Left forelimb (tissue), 1 donor: ENCODE measurements at places on chromosomes 3 and 15.

GRCh38 chr3:67521053-67521646 lies 133.3 kb downstream of the SUCLG2 start:
- no peak for DNase-seq

- no peak for DNase-seq
These were observed 112.2 kb downstream of the CHL1 start for GRCh38 chr3:308597-309321.

DNA sequence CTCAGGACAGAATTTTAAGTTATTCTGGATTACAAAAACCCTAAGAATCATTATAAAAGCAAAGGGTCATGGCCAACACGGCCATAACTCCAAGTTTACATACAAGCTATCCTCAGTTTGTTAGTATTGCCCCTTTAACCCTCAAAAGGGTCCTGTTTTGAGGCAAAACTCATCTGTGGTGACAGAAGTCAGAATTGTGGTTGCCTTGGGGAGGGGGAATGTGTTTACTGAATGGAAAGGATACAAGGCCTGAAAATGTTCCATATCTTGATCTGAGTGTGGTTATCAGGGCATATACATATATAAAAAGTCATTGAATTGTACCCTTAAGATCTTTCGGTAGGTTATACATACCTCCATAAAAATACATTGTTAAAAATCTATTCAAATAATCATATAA lies 2.1 kb downstream of the SFMBT1 start:
- DNase-seq, result no peak

DNA sequence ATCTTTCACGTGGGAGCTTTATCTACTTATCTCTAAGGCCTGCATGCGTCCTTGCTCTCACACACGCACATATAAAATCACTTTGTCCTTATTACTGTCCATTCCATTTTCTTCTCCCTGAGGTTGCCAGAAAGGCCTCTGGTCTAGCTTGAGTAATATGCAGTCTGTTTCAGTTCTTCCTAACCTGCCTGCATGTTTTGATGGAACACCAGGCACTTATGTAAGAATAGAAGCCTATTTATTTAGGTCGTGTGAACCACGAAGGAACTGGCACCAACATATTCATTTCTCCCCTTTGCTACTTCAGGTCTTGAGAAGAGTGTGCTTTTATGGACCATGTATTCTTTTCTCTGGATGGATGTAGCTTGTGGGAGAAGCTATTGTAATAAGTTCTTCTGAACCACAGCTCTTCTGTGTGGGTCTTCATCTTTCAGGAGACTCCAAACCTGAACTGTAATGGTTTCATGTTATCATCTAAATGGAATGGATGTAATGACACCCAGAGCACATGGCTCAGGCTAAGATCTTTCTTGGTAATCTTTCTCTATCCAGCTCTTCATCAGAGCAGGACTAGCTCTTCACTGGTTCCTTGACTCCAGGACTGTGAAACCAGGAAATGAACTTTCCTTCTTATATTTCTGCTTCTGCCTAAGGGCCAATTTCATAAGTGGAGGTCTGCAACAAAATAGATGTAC lies 53.8 kb downstream of the UBE2E2 start:
- no peak for DNase-seq

GRCh38 chr3:158732856-158733200 lies 571 bp upstream of the RARRES1 start:
- DNase-seq, result no peak

DNA sequence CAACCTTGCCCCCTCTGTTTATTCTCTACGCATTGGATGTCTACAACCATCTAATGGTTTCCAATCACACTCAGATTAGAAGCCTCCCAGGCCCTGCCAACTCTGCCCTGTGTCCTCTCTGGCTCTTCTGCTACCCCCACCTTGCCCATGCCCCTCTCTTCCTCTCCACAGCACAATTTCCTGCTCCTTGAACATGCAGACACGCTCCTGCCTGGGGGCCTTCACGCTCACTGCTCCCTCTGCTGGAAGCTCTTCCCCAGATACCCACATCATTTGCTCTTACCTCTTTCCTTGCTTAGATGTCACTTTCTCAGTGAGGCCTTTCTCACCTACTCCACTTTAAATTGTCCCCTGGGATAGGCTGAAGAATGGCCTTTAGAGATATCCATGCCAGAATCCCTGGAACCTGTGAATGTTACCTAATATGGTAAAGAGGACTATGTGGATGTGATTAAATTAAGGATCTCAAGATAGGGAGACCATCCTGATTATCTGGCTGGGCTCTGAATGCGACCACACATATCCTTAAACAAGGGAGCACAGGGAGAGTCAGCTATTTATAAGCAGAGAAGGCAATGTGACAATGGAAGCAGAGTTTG lies 9.9 kb downstream of the KY start:
- no peak for DNase-seq

DNA sequence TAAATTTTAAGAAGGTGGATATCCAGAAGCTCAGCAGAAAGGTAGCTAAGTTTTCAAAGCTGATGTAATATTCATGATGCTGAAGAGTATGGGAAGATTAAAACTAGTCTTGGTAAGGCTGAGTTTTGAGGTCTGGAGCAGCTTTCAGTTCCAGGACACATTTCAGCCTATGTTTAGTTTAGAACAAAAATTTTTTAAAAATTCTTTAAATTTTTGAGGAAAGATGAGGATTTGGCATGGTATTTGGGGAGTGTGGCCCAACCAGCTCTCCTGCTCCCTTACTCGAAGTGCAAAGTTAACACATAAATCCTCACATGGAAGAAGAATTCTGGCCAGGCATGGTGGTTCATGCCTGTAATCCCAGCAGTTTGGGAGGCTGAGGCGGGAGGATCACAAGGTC lies 1039.1 kb downstream of the NAALADL2 start:
- no peak for DNase-seq

DNA sequence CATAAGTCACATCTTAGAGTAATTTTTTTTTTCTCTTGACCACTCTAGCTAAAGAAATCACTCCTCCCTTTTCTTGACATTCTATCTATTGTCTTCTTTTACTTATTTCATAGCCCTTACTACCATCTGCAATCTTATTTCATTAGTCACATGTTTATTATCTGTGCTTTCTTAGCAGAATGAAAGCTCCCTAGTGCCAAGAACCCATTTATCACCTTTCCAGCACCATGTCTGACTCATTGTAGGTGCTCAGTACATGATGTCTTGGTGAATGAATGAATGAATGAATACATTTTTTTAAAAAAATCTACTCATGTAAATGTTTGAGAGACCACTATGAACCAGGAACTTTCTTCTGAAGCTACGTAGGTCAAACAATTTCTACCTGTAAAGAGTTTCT lies 157.2 kb downstream of the CADPS start:
- no peak for DNase-seq

DNA sequence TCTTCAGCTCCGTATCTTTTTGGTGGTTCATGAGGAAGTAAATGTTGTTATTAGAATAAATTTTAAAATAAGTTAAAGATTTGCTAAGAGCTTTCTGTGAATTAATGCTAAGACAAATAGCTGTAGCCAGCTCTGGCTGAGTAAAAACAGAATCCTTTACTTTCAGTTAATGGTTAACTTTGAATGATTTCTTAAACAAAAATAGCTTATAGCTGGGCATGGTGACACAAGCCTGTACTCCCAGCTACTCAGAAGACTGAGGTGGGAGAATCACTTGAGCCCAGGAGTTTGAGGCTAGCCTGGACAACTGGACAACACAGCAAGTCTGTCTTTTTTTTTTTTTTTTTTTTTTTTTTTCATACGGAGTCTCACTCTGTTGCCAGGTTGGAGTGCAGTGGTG lies 25.0 kb downstream of the TCAIM start:
- no peak for DNase-seq

- DNase-seq, result no peak
These were observed 25.2 kb downstream of the EOMES start for GRCh38 chr3:27696906-27697305.

GRCh38 chr15:49331951-49332350 lies 91.1 kb upstream of the FGF7 start:
- no peak for DNase-seq

DNA sequence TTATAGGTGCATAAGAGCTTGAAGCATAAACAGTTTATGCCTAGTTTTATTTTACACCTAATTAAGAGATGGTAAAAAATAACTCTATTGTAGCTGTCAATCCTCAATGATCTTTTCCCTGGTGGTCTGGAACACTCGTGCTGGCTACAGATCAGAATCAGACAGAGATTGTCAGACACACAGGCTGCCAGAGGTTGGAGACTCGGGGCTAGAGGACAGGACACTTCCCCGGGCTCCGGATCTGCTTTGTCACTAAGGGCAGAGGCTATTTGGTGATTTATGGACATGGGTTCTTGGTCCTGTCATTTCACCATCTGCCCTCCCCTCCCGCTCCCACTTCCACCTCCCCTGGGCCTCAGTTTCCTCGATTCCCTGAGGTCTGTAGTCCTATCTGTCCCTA lies 16.5 kb upstream of the FAM174B start:
- DNase-seq, result no peak

- no peak for DNase-seq
These were observed 549.5 kb upstream of the GOLIM4 start for GRCh38 chr3:168645180-168645579.

DNA sequence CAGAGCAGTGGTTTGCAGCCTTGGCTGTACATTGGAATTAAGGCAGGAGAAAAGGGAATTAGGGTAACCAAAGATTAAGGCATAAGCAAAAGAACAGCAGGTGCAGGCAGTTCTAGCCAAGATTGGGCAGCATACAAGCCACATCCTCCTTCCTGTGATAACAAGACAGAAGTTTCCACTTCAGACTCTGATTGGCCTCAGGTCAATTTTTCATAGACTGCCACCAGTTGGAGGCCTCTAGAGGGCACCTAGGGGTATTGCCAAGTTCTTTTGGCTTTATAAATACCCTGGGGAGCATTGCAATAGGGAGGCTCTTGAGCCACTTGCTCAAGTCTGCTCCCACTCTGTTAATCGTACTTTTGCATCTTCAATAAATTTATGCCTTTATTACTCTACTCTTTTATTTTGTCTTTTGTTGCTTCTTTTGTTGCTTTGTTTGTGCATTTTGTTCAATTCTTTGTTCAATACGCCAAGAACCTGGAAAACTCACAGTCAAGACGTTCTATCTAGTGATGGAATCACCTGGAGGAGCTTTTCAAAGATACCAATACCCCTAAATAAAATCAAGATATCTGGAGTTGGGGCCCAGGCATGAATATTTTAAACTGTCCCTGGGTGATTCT lies 32.2 kb upstream of the FMN1 start:
- no peak for DNase-seq

- DNase-seq, result no peak
These were observed 86.5 kb downstream of the B3GNT5 start for GRCh38 chr3:183339461-183340086.

GRCh38 chr3:133945381-133946095 lies 49.9 kb upstream of the RAB6B start:
- DNase-seq, result peak; percentile 65

DNA sequence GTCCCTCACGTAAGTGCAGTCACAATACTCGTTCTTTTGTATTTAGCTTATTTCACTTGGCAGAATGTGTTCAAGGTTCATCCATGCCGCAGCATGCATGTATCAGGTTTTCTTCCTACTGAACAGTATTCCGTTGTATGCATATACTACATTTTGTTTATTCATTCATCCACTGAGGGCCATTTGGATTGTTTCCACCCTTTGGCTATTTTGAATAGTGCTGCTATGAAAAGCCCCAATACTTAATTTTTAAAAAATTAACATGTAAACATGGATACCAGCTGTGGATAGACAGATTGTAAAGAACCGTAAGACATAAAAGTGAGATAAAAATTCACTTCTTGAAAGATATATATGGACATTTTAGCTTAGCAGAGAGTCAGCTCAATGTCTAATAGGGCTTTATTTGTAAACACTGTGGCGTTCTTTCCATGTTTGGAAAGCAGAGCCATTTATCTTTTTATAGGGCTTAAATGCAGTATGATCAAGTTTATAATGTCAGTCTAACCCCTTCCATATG lies 115.9 kb downstream of the VPS8 start:
- DNase-seq, result no peak

- no peak for DNase-seq
These were observed at the start of gene TF for GRCh38 chr3:133745981-133746711. Gene TF (plus strand): TSS chr3:133746393. CDS start chr3:133746441, 48 bp downstream.

GRCh38 chr3:24428481-24428880 lies 66.2 kb downstream of the THRB start:
- DNase-seq, result no peak

- DNase-seq, result no peak
These were observed 61.6 kb downstream of the ULK4 start for GRCh38 chr3:41900265-41900664.

DNA sequence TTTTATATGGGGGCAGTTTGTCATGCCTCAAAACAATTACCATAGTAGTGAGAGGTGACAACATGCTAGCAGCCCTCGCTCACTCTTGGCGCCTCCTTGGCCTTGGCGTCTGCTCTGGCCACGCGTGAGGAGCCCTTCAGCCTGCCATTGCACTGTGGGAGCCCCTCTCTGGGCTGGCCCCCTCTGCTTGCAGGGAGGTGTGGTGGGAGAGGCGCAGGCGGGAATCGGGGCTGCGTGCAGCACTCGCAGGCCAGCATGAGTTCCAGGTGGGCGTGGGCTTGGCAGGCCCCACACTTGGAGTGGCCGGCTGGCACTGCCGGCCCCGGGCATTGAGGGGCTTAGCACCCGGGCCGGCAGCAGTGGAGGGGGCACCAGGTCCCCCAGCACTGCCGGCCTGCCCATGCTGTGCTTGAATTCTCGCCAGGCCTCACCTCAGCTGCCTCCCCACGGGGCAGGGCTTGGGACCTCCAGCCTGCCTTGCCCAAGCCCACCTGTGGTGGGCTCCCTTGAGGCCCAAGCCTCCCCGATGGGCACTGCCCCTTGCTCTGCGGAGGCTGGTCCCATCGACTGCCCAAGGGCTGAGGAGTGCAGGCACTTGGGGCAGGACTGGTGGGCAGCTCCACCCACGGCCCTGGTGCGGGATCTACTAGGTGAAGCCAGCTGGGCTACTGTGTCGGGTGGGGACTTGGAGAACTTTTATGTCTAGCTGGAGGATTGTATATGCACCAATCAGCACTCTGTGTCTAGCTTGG lies 38.8 kb upstream of the EIF5A2 start:
- DNase-seq, result no peak

DNA sequence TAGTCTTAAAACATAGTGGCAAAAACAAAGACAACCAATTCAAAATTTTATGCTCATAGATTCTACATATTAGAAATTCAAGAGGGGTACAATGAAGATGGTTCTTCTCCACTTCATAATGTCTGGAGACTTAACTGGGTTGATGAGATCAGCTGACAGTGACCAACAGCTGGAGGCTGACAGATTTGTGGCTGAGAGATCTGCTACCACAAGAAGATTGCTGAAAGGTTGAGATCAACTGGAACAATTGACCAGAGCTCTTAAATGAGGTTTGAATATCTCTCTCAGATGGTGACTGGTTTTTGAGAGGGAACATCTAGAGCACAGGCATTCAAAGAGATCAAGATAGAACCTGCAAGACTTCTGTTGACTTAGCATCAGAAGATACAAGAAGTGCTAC lies 254.1 kb upstream of the ARPP21 start:
- DNase-seq, result no peak

DNA sequence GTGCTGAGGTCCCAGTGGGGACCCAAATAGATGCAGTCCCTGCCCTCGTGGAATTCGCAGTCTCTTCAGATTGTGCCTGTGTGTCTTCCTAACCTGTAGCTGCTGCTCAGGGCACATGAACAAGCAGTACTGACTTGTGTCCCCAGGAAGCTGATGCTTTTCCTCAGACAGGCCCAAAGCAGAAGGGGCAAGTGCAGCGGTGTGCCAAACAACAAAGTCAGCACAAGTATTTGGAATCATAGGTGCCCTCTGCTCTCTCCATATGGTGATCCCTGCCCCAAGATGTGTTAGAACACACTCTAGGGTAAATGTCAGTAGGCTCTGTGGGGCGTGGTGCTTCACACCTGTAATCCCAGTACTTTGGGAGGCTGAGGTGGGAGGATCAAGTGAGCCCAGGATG lies 21.9 kb downstream of the BHLHE40 start:
- no peak for DNase-seq
